ENCODE measurements at places on chromosomes 13 and 19.

GRCh38 chr19:55368701-55369563, 1.3 kb downstream of the IL11 start:
- peak; percentile 80 for DNase-seq

GRCh38 chr13:59660582-59660981, 503.1 kb downstream of the DIAPH3 start:
- DNase-seq, result no peak

DNA sequence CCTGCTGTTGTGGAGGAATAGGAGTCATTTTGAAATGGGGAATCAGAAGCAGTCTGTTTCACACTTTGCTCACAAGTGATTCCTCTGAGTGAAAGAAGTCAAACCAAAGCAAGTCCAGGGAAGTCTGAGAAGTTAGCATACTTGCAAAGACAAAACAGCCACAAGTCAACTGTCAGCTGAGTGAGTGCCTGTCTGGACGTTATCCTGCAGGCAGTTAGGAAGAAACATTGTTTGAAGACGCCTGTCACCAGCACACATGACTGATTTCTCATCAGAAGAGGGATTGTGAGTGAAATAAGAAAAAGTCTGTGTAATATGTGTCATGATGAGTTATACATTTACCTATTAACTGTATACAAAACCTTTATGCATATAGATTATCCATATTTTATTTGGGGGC, 153.5 kb downstream of the KCNRG start:
- no peak for DNase-seq

GRCh38 chr19:18322318-18322758, 538 bp downstream of the LSM4 start:
- peak; percentile 82 for DNase-seq

- DNase-seq, result no peak
These were observed 3.9 kb downstream of the SUPT5H start for GRCh38 chr19:39449116-39449797.

DNA sequence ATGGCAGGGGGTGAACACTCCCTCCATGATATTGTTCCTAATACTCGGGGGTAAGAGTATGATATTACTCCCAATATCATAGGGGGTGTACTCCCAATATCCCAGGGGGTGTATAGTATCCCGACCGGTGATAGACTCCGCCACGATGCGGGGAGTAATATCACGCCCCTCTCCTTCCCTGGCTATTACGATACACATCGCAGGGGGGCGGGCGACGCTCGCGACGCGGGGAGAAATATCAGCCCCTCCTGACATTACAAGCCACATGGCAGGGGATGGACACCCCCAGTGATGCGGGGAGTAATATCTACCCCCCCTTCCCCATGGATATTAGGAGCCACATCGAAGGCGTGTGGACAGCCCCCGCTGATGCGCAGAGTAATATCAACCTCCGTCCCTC, 3.2 kb upstream of the RGCC start:
- no peak for DNase-seq

Data from hepatocyte (in vitro differentiated cells).